ENCODE measurements at places on chromosomes 1 and 21.

DNA sequence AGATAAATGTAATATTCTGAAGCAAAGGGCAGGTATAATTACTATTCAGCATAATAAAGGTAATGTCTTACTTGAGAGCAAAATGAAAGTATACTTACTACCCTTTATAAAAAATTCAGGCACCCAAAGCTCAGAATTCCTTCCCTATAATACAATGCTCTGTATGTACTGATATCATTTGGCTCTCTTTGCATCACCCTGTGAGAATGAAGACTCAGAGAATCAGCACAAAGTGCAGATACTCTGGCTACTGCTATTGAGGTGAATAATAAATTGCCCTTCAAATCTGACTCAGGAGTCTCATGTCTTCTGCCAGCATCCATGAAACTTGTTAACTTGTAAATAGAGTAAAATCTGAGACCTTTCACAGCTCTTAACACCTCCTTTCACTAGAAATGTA, 108.5 kb upstream of the KCTD3 start:
- DNase-seq, result no peak

DNA sequence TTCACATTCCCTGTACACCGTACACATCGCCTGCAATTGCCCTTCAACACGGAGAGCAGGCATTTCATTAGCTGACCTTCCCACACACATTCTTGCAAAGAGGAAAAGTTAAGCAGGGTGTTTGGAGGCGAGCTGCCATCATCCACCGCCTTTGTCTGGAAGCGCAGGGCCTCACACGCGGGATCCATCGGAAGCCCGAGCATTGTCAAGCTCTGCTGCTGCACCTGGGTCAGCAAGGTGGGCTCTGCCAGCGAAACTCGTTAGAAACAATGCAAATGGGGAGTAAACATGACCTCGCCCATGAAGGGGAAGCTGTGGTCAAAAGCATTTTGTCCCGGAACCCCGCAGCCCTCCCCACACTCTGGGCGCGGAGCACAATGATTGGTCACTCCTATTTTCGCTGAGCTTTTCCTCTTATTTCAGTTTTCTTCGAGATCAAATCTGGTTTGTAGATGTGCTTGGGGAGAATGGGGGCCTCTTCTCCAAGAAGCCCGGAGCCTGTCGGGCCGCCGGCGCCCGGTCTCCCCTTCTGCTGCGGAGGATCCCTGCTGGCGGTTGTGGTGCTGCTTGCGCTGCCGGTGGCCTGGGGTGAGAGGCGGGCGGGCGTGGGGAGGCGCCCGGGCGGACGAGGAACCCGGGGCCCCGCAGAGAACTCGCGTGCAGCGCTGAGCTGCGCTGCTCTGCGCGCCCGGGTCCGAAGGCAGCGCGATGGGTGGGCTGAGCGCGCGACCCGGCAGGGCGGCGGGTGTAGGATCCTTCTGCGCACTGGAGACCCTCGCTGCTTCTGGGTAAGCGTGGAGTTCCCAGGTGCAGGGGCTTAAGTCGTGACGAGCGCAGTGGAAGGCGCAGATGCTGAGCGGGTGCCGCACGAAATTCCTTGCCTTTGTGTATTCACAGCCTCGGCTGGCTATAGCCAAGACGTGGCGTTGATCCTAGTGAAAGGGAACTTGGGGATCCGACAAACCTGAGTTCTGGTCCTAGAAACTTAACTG, at the start of gene CR1:
CR1 (plus strand) TSS at position 357 of the 992 bp plus-strand sequence; CDS start at position 468, 111 bp downstream.
- no peak for DNase-seq

- no peak for DNase-seq
Observed at GRCh38 chr1:160162931-160163330, 11.5 kb downstream of the ATP1A4 start.

DNA sequence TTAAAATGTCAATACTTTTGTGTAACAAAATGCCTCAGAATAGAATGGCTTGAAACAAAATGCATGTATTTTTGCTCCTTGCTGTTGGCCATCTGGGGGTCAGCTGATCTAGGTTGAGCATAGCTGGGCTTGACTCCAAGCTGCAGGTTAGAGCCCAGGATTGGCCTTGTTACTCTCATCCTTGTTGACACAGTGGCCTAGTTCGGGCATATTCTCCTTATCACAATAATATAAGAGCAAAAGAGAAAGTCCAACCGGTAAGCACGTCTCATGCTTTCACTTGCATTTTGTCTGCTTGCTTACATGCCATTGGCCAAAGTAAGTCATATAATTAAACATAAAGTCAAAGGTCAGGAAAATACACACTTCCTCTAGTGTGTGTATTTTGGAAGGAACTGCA, 456.2 kb downstream of the KCNT2 start:
- DNase-seq, result no peak

- no peak for DNase-seq
Observed at GRCh38 chr1:21927533-21928237, 9.4 kb downstream of the HSPG2 start.

GRCh38 chr1:55214934-55215193, 300 bp downstream of the USP24 start:
- no peak for DNase-seq

- no peak for DNase-seq
Observed at GRCh38 chr1:9555942-9556341, 16.7 kb downstream of the SLC25A33 start.

- no peak for DNase-seq
Observed at GRCh38 chr1:228016653-228017355, 10.0 kb downstream of the WNT3A start.

DNA sequence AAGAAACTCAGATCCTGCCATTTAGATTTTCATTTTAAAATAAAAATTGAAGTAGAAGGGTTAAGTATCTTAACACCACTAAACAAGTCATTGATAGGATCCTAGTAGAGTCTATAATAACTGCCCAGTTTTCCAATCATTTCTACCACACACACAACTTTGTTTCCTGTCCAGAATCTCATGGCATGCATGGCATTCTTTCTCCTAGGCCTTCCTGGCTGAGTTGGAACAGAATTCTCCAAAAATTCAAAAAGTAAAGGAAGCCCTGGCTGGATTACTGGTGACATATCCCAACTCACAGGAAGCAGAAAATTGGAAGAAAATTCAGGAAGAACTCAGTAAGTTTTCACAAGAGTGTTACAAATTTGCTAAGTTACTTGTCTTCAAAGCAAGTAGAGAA, 111.4 kb upstream of the BMP8A start:
- DNase-seq, result no peak

DNA sequence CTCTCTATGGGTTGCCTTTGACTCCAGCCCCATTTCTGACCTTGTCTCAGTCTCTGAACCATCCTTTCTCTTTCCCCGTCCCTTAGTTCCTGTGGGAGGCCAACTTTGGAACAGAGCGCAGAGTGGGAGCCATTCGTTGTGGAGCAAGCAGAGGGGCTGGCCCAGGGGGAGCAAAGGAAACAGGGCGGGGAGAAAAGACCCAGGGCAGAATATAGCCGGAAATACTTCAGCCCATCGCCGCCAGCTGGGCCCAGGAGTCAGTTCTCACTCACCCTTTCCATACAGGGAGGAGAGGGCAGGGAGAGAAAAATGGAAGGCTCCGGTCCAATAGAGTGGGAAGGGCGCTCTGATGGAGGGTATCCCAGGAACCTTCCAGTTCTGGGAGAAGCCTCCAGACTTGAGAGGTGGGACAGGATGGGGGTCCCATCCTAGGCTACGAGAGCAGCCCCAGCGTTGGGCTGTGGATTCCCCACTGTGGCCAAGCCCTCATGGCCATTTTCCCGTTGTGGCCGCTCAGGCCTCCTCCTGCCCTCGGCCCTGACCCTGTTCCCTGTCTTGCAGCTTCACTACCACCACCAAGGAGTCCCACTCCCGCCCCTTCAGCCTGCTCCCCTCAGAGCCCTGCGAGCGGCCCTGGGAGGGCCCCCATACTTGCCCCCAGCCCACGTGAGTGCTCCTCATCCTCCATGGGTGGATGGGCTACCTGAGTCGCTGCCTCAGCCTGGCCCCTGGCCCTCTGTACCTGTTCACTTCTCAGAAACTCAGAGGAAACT, 10.9 kb downstream of the PEAR1 start:
- DNase-seq, result no peak

- no peak for DNase-seq
Observed at GRCh38 chr1:51572365-51572764, 44.5 kb upstream of the OSBPL9 start.

GRCh38 chr1:153509729-153510354, 25.9 kb downstream of the S100A6 start:
- no peak for DNase-seq

DNA sequence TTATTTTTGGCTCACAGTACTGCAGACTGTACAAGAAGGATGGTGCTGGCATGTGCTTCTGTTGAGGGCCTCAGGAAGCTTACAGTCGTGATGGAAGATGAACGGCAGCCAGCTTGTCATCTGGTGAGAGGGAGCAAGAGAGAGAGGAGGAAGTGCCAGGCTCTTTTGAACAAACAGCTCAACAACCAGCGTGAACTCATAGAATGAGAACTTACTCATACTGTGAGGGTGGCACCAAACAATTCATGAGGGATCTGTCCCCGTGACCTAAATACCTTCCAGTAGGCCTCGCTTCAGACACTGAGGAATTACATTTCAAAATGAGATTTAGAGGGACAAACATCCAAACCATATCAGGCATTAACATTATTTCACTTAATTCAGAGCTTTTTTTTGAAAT, 84.7 kb downstream of the PKN2 start:
- no peak for DNase-seq

GRCh38 chr1:46522184-46522968, 29.1 kb downstream of the KNCN start:
- DNase-seq, result no peak

DNA sequence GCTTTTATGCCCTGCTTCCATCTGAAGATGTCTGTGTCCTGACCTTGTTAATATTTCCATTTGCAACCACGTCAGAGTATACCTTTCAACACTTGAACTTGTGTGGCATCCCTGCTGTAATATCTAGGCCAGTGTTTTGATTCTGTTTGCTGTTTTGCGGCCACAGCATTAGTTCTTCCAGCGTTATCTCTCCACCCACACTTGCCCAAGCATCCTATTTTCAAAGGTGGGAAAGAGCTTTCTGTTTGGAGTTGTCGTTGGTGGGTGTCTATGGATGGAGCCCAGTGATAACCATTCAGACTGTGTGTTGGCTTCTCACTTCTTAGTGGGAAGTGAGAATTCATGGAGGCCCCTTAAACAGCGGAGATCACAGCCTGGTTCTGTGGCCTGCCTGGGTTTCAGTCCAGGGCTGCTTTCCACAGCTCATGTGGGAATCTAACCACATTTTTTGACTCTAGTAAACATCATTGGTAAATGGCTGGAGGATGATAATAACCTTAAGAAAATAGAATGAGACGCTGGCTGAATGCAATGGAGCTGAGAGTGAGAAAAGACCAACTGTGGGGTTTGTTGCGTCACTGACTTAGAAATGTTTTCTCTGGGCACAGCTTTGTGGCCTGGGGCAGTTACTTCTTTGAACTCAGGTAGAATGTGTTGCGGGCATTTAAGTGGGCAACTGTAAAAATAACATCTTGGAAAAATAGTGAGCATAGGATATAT, 7.6 kb downstream of the TENT5C start:
- no peak for DNase-seq

DNA sequence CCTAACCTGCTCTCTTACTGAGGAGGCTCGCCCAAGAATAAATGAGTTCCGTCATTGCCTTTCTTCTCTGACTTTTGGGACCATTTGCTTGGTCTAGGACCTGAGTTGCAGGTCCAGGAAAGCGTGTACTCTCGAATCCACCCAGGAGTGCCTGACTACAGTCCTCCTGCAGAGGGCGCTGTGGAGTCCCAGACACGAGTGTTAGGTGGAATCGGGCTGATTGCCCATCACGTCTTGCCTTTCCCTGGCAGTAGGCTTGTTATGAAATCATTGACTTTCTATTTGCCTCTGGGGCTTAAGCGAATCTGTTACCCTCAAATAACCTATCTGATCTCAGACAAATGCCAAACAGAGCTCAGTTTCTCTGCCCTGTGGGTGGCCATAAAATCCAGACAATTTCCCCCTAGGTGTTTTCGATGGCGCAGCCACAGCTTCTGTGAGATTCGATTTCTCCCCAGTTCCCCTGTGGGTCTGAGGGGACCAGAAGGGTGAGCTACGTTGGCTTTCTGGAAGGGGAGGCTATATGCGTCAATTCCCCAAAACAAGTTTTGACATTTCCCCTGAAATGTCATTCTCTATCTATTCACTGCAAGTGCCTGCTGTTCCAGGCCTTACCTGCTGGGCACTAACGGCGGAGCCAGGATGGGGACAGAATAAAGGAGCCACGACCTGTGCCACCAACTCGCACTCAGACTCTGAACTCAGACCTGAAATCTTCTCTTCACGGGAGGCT, at the start of gene IL20:
IL20 (plus strand) TSS at position 685 of the 733 bp plus-strand sequence. CDS start 230 bp downstream, outside the sequence.
- no peak for DNase-seq

GRCh38 chr1:176604461-176604860, 141.5 kb downstream of the PAPPA2 start:
- no peak for DNase-seq

DNA sequence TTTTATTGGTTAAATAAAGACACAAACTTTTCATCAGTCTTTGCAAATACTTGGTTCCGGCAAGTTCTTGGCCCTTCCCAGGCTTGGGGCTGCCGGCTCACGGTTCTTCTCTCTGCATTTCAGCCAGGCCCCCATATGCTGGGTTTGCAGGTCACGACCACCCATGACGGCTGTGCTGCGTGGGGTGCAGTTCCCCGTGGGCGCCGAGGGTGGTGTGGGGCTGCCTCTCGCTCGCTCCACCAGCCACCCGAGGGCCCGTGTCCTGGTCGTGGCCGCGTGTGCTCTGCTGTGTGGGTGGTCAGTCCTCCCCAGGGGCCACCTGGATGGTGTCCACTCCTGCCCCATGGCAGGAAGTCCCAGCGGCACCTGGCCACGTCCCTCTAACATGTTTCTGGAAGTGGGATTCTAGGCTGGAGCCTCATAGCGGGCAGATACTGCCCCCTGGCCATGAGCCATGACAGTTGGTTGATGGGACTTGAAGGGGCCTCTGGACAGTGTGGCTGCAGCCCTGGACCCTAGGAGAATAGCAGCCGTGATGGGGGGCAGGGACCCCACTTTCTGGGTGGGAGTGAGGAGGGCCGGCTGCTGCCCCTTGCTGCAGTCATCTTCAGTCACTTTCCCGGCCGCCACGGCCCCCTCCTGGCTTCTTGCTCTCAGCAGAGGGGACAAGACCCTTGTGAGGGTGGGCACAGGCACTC, 46.3 kb downstream of the SKI start:
- DNase-seq, result no peak

DNA sequence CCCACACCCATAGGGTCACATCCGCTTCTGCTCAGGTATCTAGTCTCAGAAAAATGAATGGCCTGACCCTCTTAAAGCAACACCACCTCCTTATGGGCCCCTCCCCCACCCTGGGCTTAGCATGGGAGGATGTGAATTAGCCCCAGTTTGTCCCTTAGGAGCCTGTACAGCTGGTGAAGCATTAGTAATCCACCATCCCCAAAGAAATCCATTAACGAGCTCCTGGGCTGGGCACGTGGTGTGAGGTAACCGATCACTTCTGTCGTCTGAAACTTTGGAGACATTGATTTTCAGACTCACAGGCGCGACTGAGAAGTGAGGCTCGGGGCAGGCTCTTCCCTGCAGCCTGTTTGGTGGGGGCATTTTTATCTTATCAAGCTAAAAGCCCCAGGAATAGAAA, 10.5 kb downstream of the RASSF5 start:
- no peak for DNase-seq

Measured in vagina (tissue), 2 donors.